ENCODE measurements at places on chromosomes 4 and X.

GRCh38 chrX:18875256-18875878 is 108.5 kb downstream of the PHKA2 start:
- DNase-seq: peak; percentile 10

- no peak for DNase-seq
Measured at GRCh38 chr4:115514675-115515074, 401.3 kb upstream of the NDST4 start.

- no peak for DNase-seq
Measured at GRCh38 chrX:31199840-31200114, 127.9 kb upstream of the FTHL17 start.

DNA sequence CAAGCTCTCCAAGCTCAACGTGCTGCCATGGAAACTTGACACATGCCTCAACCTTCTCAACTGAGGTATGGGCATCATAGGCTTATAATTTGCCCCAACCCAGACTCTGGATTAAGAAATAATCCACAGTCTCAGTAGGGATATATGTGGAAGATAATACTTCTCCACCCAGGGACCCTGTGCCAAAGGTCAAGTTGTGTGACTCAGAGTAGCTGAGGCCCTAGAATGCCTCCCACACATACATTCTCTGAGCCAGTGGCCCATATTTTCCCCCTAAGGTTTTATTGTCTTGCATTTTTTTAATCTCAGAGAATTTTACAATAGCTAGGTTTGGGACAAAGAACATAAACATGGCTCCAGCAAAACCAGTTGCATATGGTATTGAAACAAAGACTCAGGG is 283.1 kb downstream of the IDS start:
- DNase-seq: no peak

DNA sequence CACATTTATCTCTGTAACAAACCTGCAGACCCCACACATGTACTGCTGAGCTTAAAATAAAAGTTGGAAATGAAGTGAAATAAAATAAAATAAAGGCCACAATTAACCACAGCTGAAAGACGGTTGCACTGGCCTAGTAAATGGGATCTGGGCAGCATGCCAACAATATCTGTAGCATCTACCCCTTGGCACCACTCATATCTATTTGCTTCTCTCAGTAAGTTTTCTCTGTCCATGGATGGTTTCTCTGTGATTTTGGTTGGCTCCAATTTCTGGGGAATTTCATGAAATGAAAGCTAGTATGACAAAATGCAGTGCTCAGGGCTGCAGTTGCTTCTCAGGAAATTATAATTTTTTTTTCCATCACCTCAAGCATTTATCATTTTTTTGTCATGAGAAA is 172.0 kb upstream of the IL15 start:
- no peak for DNase-seq

GRCh38 chr4:134160211-134160610 is 41.4 kb downstream of the PABPC4L start:
- no peak for DNase-seq

DNA sequence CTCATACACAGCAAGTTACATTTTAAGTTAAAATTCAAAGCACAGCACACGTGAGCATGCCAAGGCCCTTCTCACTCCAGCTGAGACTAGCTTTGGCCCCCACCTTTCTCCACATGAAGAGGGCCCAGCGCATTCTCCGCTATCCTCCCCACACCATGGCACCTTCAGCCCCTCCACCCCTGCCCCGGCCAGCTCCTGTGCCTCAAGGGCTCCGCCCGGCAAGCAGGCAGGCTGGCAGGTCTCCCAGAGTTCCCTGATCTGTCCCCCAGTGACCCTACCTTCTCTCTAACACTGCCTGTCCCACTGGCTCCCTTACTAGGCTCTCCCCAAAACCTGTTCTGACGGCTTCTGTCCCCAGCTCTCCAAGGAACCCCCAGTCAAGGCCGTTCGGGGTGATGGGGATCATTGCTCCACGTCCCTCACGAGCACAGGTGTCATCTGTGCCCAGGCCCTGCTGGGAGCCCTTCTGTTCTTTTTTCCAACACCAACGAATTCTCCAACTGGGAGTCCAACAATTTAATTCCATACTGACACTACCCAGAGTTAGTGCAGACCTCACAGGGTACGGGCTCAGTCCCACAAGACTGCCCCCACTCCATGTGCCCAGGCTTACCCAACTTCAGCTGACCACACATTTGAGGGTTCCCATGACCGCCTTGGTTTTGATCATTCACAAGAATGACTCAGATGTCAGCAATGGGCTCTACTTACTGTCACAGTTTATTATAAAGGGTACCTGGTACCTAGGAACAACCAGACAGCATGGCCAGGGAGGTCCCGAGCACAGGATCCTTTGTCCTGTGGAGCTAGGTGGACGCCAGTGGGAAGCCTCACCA is 4.2 kb downstream of the LETM1 start:
- no peak for DNase-seq

All from NCI-H187 (cell line).